Caco-2 (cell line): ENCODE measurements at places on chromosomes 13 and 19. TPM values are rescaled to one million over a fixed set of nuclear protein-coding genes. Genes with fewer than 3 reads are reported as not detected.

DNA sequence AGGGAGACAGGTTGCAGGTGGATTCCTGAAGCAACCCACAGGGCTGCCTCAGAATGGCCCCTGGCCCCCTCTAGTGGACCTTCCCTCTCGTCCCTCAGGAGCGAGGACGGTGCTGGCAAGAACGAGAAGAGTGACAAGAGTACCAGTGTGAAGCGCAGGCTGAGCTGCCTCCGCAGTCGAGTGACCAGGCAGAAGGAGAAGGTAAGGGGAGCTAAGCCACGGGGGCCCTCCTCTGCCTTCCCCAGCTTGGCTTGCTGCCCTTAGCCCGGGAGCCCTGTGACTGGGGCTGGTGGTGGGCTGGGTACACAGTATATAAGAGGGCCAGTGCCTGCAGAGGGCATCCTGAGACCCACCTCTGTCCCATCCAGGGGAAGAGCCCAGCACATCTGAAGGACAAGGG lies 34.0 kb downstream of the ARHGEF18 start:
- no peak for DNase-seq

GRCh38 chr13:92574499-92574898 lies 652.1 kb upstream of the GPC6 start:
- no peak for DNase-seq

DNA sequence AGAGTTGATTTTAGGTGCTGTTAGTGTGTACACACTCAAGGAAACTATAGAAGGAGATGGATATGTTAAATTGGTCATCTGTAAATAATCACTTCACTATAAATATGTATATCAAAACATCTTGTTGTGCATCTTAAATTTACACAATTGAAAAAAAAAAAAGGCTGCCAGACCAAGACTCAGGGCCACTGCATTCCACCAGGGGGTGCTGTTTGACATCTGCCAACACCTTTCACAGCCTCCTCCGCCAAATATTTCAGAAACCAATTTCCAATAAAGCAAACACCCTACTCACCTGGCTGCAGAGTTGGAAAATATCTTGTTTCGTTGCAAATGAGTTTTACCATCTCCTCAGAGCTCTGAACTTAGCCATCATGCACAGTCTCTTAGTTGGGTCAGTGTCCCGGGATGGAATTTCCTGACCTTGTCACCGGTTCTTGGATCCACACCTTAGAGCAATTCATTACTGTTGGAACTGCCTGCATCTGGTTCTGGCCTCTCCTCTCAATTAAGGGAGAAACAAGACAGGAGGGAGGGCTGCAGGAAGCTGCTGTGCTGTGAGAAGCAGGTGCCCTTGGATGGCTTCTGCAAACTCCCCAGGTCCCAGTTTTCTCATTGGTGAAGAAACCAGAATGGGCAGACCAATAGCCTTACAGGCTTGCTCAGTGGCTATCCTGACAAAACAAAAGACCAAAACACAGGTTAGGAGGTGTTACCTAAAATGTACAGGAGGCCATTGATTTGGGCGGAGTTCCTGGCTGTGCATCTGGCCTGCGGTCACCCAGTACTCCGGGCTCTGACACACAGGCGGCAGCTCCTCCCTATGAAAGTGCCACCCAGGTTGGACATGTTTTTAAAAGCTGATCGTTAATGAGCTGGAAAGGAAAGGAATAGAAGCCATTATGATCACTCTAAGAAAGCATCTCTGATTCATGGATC lies 746.6 kb downstream of the UQCRFS1 start:
- peak; percentile 72 for DNase-seq

DNA sequence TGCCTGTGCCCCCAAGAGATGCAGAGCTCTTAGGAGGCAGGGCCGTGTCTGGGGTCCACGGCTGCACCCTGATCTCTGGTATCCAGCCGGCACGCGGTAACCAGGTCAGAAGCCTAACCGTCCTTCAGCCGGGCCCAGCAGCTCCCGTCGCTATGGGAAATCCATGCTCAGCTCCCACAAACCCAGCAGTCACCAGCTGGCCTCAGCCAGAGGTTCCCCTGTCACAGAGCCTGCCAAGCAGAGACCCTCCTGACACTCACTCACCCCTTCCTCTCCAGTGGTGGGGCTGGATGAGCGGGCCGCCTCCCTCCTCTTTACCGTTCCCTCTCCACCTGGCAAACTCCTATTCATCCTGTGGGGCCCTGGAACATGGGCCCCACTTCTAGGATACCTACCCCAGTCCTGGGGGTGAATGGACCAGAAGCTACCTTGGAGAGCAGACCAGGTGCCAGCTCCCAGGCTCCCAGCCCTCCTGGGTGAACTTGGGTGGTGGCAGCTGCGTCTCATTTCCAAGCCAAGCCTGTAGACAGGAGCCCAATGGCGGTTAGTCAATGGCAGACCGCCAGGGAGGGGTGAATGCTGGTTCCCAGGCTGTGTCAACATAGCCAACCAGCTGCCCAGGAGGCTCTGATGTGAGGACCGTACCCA lies 21.4 kb upstream of the TCF3 start:
- DNase-seq = no peak

DNA sequence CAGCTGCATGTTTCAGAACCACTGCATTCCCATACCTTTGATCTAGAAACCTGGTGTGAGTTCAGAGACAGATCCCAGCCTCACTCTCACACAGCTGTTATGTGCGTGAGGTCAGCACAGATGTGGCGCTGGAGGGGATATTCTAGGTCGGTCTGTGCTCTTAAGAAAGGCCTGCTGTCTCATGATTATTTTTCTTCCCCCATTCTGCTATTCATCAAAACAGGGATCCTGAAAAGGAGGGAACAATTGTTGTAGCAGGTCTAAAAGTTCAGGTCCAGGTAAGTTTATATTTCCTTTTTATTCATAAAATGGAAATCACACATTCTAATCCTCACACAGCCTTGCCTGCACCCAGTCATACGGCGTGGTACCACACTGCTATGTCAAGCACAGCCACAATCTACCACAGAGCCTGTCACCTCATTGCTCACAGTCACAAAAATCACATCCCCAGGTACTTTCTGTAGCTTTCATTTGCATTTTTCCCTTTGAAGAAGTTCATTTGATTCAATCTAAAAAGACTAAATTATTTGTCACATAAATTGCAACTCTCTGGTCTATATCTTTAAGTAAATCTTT lies 867 bp downstream of the ZNF546 start:
- no peak for DNase-seq

DNA sequence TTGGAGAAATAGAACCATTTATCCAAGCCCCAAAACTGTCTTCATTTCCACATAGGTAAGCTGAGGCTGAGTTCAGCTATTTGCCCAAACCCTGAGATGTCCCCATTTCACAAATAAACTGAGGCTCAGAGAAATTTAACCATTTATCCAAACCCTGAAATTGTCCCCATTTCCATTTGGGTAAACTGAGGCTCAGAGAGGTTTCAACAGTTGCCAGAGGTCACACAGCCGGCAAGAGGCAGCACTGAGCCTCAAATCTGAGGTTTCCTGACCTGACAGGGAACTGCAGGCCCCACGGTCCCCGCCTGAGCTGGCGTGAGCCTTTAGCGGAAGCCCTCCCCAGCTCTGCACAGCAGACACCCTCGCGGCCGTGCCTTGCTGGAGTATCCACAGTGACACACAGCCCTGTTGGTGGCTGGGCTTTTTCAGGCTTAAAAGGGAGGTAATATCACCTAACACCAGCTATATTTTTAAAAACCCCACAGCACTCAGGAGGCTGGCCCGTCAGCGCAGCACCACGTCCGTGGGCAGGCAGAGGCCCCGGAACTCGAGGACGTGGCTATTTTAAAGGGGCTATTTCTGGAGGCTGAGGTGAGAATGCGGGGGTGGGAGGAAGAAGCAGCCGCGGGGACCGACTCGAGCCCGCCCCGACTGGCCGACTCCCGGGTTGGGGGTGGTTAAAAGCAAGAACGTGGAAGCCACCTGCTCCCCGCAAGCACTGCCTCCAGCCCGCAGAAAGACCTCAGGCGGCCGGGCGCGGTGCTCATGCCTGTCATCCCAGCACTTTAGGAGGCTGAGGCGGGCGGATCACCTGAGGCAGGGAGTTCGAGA lies 18.5 kb downstream of the PTPRS start:
- DNase-seq = no peak

DNA sequence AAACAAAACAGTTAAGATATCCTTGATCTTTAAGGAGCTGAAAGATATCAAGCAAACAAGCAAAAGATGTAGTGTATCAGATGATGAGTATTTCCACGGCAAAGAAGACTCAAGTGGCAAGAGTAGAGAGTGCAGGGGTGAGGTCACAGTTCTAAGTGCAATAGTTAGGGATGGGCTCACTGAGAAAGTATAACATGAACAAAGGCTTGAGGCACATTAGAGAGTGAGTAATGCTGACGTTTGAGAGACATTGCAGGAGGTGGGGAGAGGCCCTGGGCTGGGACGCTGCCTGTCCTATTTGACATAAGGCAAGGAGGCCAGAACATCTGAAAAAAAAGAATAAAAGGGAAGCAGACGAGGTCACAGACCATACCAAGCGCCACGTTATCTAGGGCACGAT lies 1.4 kb downstream of the DUXA start:
- no peak for DNase-seq

KLK3 gene
- total RNA-seq = not detected in 2 replicates

SPATA13 gene
- total RNA-seq = 10.1 and 10.5 TPM in 2 replicates

CEACAM3 gene
- not detected in 2 replicates for total RNA-seq
